ENCODE measurements at places on chromosomes 4 and X. TPM values are rescaled to one million over a fixed set of nuclear protein-coding genes. Genes with fewer than 3 reads are reported as not detected.

GRCh38 chr4:101083131-101083530, 264.2 kb downstream of the PPP3CA start:
- DNase-seq = no peak

DNA sequence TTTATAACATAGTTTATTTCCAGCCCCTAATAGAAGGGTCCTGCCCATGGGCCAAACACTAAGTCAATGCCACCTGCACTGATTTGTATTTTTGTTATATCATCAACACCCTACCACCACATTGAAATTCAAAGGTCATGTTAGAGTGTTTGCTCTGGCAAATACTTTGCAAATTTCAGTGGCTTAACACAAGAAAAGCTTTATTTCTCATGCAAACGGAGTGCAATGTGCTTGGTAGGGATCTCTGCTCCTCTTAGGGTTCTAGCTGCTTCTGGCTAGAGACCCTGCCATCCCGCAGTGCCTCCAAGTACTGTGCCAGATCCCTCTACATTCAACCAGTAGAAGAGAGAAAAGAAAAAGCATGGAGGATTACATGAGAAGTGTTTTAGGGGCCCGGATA, 230.8 kb upstream of the TET2 start:
- no peak for DNase-seq

DNA sequence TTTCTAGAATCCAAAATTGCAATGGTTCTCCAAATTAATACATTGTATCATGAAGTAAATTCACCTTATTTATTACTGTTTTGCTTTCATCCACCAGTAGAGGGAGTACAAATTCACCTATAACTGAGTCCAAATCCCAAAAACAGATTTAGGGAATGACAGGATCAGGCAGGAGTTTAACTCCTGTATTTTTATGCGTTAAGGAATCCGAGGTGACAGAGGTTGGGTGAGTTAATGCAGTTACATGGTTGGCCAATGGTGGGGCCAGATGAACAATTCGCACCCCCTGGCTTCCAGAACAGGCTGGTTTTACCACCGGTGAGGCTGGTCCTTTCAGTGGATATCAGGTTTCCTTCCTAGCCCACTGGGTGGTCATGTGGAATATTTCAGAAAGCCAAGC, 82.4 kb downstream of the MTNR1A start:
- peak; percentile 6 for DNase-seq

DNA sequence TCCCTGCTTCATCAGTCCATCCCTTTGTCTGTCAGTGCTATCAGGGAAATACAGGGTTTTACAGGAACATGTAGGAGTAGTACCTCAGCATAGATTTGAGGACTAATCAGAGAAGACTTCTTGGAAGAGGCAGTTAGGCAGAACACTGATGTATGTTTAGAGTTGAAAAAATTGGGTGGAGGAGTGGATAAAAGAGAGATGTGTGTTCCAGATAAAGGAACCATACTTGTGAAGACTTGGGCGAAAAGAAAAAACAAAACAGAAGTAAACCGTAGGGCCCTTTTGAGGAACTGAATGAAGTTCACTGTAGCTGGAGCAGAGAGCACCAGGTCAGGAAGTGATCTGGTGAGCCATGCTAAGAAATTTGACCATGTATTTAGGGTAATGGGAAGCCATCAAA, 32.3 kb downstream of the AFF1 start:
- DNase-seq = no peak

BEND4 gene
- polyA plus RNA-seq = not detected

Measured in AG04450 (cell line).